ENCODE measurements at places on chromosomes 2 and 18. TPM values are rescaled to one million over a fixed set of nuclear protein-coding genes. Genes with fewer than 3 reads are reported as not detected.

The DSG3 gene
- total RNA-seq: 0.16 TPM

The SLC14A1 gene
- total RNA-seq: 5.6 TPM

DNA sequence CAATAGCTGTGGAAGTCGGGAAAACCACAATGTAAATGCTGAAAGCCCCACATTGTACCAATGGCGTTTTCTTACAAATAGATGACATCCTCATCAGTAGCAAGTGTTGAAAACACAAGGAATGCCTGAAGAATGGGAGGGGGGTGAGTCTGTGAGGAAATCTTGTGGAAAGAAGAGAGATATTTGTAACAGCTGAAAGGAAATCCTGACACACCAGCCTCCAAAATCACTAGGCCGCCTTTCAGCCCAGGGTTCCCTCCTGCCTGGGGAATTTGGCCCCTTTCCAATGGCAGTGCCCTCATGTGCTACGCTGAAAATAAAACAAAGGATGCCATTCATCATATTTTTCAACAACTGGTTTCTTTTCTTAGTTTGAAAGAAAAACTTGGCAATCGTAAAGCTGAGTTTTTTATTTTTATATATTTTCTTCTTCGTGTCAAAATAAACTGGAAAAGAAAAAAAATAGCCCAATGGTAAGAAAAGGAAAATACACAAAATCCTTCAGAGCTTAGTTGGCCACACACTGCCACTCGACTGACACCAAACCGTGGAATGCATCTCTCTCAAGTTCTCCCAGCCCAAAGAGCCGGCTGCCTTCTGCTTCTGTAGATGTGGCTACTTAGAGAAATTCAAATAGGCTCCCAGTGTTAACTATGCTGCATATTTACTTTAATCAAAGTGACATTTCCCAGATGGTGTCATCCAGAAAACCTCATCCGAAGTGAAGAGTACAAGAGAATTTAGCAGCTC, 52.0 kb downstream of the FTCDNL1 start:
- peak; percentile 31 for DNase-seq

- no peak for DNase-seq
Observed at GRCh38 chr18:5052491-5052890, 144.6 kb downstream of the AKAIN1 start.

- DNase-seq: no peak
Observed at GRCh38 chr2:66137606-66138130, 297.3 kb upstream of the MEIS1 start.

GRCh38 chr2:131077966-131078365, 15.3 kb downstream of the FAM168B start:
- DNase-seq: no peak

DNA sequence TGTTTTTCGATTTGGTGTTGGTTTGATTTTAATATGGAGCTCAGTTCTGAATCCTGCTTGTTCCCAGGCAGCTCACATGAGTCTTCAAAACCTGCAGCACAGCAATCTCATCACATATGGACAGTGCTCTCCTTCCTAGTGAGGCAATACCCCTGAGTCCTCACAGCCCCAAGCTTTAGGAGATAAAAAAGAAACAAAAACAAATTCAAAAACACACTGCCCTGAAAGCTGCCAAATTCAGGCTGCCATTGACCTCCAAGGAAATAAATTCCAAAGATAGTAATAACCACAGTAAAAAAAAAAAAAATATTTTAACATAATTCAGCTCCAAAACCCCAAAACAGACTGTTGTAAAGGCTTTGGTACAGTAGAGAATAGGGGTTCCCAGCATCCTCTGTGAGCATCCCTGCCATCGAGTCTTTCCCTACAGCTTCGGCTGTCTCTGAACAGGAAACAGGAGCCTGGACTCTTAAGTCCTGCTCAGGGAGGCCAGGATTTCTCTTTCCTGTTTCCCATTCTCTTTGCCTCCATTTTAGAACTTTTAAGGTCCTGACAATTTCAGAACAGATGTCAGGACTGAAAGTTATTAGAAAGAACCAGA, 14.7 kb upstream of the SP3 start:
- peak; percentile 88 for DNase-seq

DNA sequence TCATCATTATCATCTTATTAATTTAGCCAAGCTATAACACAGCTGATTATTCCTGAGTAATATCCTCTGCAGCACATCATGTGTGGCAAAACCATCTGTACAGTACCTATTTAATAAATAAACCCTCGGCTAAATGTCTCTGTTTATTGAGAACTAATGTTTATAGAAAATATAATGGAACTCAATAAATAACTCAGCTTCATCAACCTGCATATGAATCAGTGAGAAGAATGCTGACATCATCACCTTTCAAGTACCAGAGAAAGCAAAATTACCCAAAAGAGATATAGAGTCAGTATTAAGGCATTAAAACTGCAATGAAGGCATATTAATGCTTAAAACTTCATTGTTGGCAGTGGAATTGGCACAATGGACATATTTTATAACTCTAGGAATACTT, 558.3 kb downstream of the PLCL1 start:
- DNase-seq: no peak

DNA sequence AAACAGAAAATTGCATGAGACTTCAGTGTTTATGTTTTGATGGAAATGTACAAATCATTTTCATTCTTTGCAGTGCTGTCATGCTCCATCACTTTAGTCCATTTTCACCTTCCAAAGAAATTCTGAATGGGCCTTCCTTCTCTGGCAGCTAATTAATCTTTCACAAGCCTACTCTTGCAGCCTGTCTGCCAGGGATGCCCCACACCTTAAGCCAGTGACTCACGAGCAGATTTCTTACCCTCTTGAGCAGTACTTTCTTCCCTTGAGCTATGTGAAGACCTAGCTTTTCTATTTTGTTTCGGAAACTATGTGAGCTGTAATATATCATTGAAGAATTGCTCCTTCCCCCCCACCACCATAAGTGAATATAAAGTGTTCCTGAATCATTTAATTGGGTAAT, 404.3 kb upstream of the VWC2L start:
- DNase-seq: no peak

DNA sequence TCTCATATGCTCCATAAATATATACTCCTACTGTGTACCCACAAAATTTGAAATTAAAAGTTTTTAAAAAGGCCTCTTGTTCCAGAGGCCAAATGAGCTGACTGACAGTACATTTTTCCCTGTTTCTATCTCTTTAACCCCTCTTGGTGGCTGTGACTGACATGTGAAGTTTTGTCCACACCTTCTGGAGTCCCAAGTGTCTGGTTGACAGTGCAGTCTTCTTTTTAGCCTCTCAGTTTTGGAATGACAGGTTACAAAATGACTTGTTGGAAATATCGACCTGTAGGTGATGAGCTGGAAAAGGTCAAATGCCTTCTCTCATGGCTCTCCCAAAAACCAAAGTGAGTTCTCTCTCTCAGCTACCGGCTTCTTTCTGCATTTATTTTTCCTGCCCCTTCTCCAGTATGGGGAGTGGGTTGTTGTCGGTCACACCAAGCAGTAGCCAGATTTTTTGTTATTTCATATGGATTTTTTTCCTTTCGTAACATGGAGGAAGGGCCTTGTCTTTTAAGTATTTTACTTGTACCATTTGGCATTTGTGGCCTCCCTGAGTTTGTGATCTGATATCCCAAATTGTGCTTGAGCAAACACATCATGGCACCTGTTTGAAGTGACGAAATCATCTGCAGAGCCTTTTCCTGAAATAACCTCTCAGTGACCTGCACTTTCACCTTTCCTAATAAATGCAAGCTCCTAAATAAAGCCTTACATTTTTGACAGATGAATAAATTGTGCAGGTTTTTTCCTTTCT, 143.9 kb downstream of the ESCO1 start:
- no peak for DNase-seq

The LIPT1 gene
- 9.0 TPM for total RNA-seq

GRCh38 chr2:20666005-20666303, 990 bp upstream of the GDF7 start:
- no peak for DNase-seq

The NYAP2 gene
- total RNA-seq: not detected

- peak; percentile 38 for DNase-seq
Observed at GRCh38 chr2:219104107-219105035, 43.6 kb upstream of the IHH start.

GRCh38 chr2:237601453-237602116, 11.1 kb upstream of the RAB17 start:
- DNase-seq: no peak

- DNase-seq: no peak
Observed at GRCh38 chr2:232838406-232838874, 31.6 kb upstream of the SNORC start.

GRCh38 chr2:151111599-151112278, 149.9 kb downstream of the RBM43 start:
- peak; percentile 60 for DNase-seq

DNA sequence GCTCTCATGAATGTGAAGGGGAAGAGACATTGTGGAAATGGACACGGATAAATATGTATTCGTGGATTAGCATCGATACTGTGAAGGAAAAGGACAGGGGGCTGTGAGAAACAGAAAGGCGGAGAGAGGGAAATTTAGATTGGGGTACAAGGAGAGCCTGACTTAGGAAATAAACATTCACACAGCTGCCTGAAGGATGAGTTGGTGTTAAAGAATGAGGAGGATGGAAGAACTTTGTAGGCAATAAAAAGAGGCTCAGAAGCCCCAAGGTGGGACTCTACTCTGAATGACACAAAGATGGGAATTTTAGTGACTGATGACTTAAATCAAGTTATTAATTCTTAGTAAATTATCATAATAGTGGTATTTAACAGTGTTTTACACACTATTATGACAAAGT, 10.1 kb downstream of the MYO1B start:
- no peak for DNase-seq

DNA sequence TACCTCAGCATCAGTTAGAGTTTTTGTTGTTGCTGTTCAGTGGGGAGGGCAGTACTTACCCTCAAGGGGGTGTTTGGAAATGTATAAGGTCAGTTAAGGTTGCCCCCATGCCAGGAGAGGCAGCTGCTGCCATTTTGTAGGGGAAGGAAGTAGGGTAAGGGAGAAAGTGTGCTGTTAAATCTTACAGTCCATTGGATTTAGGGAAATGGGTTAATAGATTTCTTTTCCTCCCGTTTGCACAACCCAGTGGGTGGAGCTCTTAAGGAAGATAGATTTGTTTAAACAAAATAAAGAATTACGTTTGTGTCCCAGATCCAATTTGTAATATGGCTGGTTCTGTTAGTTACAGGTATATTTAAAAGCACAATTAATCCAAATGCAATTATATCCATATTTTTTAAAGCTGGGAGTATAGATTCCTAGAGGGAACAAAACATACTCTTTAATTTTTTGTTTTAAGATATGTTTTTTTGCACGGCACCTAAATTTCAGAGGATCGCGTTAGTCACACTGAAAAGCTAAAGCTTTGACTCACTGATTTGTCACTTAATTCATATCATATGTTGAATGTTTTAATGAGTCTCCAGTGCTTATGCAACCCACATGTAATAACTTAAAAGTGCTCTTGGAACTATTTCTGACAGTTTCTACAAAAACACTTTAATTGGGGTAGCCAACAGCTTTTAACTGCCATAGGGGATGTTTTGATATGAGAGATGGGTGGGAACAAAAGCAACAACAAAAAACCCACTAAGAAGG, 9.0 kb upstream of the CWC22 start:
- peak; percentile 96 for DNase-seq

The AQP12A gene
- not detected for total RNA-seq

The RAPGEF4 gene
- 1.3 TPM for total RNA-seq

GRCh38 chr2:30926606-30927005, 119.4 kb upstream of the CAPN13 start:
- no peak for DNase-seq

GRCh38 chr2:157559061-157559460, 69.6 kb downstream of the ACVR1C start:
- no peak for DNase-seq

The LOXHD1 gene
- not detected for total RNA-seq
